Stimulated activated CD4-positive, alpha-beta T cell treated with anti-CD3 and anti-CD28 coated beads, Interleukin-4, amount 100 ng/mL, for 4 hours (primary cell): ENCODE measurements at places on chromosomes 13 and 19.

DNA sequence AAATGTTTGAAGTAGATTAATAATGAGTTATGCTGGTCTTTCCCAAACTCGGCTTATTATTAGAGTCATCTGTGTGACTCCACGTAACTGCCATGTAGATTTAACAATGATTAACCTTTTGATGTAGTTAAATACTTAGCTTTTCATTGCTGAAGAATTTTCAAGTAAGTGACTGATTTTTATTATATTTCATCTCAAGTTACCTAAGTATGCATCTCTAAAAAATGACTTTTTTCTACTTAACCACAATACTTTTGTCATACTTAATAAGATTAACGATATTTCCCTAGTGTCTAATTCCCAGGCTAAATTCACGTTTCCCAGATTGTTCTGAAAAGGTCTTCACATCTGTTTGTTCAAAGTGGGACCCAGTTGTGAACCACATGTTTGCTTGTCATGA is 17.8 kb downstream of the BIVM start:
- DNase-seq, result no peak

GRCh38 chr13:49938921-49939320 is 2.8 kb upstream of the SPRYD7 start:
- no peak for DNase-seq

- DNase-seq, result no peak
Observed at GRCh38 chr13:76385586-76385985, 500.6 kb downstream of the KCTD12 start.

GRCh38 chr13:89852570-89852969 is 1494.9 kb upstream of the MIR17HG start:
- DNase-seq, result no peak

- DNase-seq, result peak; percentile 26
Observed at GRCh38 chr19:7540761-7541474, 5.4 kb downstream of the PNPLA6 start.
